Fibroblast of skin of left quadriceps (primary cell): ENCODE measurements at places on chromosomes 3 and 15.

DNA sequence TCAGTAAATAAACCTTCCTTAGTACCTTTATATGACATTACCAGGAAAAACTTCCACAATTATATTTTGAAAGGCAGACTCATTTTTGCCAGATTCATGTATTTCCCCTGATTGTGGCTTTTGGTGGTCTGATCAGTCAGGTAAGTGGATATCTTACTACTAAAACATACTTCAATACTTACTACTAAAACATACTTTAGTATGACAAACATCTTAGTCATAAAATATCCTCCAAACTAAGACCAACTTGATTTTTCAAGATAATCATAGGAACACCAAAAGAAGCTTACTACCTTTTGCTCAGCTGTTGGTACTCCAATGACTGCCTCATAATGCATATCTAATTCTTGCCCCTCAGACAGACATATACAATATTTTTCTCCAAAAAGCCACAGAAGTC is 9.3 kb downstream of the TJP1 start:
- DNase-seq: no peak

DNA sequence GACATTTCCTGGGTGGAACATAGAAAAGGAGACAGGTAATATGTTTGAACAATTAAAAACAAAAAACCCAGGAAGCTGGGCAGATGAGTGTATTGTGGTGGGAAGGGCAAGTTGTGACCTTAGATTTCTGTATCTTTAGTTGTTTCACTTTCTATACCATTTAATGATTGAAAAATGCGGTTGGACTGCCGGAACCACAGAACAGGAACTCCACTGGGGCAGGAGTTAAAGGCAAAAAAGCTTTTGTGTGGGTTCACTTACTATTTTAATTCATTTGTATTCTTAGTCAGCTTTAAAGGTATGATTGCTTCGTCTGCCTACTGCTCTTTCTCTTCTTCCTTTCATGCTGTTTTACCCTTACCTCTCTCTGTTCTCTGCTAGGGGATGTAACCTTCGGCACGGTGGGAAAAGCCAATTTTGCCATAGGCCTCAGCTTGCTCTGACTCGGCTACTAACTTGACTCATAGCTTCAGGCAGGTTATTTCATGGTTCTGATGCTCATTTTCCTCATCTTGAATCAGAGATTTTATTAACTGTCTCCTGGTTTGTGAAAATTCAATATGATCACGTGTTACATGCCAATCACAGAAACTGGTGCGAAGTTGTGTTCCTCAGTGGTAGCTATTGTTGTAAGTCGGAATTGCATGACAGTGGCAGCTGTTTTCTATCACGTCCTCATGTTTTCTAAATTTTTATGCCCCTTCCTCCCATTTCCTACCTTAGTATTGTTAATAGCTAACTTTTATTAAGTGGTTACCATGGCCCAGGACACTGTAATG is 1.6 kb upstream of the MCTP2 start:
- DNase-seq: no peak

- no peak for DNase-seq
Observed at GRCh38 chr3:161100994-161101393, 4.2 kb downstream of the B3GALNT1 start.

GRCh38 chr3:64575211-64575844 is 112.5 kb downstream of the ADAMTS9 start:
- no peak for DNase-seq

- DNase-seq: no peak
Observed at GRCh38 chr3:5086708-5087107, 35.4 kb upstream of the ARL8B start.

- no peak for DNase-seq
Observed at GRCh38 chr3:59262076-59262498, 212.3 kb upstream of the CFAP20DC start.

DNA sequence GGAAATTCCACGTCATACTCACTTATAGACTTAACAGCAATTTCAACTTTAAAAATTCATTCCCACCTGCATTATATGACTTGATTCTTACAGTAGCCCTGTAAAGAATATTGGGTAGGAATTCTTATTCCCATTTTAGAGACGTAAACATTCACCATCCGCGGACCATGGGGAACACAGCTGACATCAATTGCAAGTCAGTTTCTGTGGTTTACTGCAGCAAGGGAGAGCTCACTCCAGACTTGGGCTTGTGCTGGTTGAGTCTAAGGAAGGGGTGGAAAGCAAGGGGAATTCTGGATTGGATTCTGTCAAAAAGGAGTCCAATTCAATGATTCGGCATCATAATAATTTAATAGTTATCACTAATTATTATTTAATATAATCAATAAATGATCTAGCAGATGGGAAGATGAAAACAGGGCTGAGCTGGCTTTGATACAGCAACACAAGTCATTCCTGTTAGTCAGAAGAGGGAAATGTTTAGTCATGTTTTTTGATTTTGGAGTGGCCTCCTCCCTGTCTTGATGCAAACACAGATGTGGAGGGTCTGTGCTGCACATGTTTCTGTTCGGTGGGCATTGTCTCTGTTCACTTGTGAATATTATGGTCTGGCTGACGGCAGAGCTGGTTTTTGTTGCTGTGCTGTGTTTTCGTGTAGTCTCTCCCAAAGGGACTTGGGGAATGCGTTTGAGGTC is 9.7 kb downstream of the LIPC start:
- DNase-seq: peak; percentile 88

DNA sequence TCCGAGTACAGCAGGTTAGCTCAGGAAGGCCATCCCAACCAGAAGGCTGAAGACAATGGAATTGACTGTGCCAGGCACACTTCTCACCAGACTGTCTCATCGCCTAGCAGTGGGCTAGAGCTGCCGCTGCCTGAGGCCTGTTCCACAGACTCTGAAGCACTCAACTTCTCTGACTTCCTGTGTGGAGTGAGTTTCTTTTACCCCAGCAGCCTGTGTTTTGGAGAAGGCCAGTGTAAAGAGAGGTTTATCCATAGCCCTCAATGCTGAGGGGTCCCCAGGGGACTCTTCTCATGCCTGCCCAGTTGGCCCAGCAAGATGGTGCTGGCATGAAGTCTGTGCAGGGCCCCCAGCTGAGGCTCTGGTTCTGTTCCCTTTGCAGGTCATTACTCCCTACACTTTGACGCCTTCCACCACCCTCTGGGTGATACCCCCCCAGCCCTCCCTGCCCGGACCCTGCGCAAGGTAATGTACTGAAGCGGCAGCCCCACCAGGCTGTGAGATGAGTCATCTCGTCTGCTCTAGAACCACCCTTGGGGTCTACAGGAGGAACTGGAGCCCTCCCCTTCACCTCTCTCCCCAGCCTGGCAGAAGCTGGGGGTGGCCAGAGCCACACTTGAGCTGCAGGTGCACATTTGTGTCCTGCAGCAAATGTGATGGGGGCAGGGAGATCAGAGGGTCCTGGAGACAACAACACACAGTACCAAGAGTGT is 5.2 kb upstream of the MANF start:
- DNase-seq: no peak

DNA sequence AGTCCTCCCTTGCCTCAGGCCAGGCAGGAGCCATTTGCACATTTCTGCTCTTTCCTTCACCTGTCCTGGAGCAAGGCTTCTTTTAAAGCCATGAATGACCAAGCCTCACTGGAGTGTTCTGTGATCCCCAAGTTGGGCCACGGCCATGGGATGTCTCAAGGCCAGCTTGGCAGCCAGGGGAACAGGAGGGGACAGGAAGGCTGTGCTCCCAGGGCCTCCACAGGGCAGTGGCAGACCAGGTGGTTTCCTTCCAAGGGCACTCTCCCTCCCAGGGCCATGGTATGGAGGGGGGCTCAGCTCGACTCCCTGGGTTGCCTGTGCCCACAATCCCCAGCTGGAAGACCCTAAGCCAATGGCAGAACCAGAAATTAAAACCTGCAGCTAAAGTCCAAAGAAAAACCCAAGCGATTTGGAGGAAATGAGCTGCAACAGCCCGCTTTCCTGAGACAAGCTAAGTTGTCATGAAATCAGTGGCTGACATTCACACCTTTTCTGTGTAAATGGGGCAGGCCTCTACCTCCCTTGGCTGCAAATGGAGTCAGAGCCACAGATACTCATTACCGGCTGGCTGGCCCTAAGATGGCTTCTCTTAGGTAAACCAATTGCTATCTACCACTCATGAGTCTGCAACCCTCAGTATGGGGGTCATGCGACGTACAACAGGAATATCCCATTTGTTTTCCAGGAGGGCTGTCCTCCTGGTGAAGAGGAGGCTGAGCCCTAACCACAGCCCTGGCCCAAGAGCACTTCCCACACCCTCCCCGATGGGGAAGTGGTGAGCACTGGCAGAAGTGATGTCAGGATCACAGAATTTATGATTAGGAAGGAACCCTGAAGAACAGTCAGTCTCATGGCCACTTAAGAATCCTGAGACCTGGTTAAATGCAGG is 83.3 kb downstream of the SNRK start:
- no peak for DNase-seq

DNA sequence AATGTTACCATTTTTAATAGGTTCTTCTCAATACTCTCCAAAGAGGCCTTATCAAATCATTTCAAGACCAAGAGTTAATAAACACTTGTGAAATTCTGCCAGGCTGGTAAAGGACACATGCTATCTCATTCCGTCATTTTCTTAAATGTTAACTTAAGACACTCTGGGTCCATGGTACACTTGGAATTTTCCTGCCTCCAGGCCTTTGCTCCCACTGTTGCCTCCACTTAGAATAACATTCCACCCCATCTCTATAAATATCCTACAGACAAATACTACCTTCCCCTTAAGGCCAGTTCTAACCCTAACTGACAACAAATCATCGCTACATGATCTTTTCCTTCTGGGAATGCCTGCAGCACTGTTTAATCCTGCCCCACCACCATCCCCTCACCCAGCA is 24.1 kb downstream of the MAGI1 start:
- DNase-seq: no peak

DNA sequence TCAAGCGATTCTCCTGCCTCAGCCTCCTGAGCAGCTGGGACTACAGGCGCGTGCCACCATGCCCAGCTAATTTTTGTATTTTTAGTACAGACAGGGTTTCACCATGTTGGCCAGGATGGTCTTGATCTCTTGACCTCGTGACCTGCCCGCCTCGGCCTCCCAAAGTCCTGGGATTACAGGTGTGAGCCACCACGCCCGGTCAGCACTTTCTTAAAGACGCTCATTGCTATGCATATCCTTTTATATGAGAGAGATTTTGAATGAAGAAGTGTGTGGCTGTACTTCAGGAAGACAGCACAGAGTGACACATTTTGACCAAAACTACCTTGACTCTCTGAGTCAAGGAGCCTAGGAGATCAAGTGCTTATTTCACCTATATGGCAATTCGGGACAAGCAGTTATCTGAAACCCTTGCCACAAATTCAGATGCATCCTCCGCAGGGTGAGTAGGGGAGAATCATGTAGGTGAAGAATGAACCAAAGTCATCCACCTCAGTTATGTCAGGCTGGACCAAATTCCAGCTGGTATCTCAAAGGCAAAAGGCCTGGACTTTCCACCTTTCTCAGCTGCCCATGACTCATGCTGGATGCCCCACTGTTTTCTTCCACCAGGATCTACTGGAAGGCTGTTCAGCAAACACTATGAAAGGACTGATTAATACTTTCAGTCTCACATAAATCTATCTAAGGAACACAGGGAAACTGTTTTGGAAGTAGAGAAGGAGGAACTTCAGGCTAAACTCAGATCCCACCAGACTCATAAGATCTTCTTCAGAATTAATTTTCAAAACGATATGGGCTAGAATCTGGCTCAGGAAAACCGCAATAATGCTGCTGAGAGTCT is 31.9 kb downstream of the SUSD5 start:
- no peak for DNase-seq

DNA sequence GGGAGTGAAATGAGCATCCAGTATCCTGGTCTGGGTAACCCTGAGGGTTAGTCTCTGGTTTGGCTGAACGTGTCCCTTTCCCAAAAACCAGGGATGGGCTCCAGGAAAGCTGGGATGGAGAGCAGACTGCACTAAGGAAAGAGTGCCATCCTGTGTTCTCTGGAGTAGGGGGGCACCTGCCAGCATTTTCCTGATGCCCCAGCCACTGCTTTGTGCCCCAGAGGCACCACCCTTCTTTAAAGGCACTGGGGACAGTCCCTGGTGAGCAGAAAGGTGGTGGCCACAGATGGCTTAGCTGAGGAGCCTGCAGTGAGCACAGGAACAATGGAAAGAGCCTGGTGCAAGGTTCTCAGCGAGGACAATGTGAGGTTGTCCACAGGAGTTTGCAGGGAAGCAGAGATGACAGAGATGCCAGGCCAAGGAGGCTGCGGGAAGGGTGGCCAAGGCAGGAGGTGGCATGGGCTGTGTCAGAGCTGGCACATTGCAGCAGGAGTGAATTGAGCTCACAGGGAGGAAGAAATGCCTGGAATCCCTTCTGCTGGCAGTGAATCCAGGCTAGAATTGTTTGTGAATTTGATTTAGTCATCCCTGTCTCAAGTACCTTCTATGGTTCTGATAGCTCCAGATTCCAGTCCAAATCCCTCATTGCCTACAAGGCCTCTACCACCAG is 39.9 kb downstream of the AMOTL2 start:
- no peak for DNase-seq

GRCh38 chr3:5035692-5036391 is 56.6 kb downstream of the BHLHE40 start:
- DNase-seq: no peak
